ENCODE measurements at places on chromosomes 11 and 22.

DNA sequence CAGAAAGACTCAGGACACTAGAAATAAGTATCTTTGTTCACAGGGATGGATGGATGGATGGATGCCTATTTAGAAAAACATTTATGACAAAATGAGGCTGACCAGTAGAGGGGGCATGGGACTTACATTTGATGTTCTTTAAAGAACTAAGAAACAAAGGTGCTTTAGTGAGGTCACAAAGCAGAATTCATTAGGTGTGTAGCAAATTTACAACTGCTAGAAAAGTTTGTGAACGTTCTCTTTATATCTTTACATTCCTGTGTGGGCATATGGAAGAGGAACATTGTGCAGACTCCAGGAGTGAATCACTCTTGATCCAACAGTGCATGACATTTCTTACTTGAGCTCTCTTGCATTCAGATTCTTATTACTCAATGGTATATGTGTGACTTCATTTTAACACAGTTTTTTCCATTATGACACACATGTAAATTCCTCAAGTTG, 15.8 kb upstream of the SIK2 start:
- DNase-seq, result peak; percentile 39

GRCh38 chr11:78347956-78348355, 69.7 kb downstream of the GAB2 start:
- no peak for DNase-seq

- no peak for DNase-seq
Observed at GRCh38 chr22:47318041-47318737, 555.7 kb downstream of the TBC1D22A start.

DNA sequence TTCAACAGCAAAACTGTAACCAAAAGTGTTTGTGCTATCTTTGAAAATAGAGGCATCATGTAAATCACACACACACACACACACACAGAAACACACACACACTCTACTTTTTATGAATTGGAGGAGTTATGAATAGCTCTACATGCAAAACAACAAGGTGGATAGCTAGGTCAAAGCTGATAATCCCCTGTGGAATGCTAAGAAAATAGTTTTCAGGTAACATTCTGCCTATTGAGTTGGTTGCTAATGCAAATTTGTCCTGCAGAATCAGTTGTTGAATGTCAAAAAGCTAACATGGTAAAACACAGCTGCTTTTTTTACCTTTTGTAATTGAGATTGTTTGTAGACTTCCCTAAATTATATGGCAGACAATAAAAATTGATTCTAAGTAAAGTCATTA, 1658.4 kb upstream of the RAG2 start:
- no peak for DNase-seq

DNA sequence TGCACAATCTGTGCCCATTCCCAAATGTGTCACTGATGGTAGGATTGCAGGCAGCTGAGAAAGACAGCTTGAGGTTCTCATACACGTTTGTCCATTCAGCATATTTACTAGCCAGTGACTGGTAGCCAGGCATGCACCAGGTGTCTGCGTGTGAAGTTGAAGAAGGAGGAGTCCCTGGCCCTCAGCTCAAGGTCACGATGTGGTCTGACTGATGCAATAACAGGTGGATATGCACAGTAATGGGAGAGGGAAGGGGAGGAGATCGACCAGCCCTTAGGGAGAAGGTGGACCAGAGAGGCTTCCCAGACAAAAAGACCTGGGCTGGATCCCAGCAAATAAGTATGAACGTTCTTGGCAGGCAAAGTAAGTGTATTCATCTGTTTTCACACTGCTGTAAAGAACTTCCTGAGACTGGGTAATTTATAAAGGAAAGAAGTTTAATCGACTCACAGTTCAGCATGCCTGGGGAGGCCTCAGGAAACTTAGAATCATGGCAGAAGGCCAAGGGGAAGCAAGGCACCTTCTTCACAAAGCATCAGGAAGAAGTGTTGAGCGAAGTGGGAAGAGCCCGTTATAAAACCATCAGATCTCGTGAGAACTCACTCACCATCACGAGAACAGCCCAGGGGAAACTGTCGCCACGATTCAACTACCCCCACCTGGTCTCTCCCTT, 96.0 kb downstream of the MN1 start:
- no peak for DNase-seq

DNA sequence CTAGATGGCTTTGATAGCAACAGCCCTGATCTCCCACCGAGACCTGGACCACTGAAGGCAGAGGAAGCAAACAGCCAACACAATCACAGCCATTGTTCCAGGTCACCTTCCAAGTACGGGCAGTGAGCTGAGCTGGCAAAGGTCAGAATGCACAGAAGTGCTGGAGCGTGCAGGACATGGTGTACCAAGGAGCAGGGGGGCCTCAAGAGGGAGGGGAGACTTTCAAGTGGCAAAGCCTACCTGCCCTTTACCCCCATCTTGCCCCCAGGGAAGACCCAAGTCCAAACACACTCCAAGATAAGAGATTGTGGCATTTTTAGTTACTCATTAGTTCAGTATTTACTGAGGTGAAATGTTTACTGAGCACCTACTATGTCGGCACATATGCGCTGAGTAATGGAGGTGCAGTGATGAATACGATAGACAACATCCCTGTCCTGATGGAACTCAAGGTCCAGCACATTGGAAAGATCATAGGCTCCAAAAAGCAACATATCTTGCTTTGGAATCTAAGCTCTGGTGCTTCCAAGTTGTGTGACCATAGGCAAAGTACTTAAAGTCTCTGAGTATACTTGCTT, 26.0 kb upstream of the TTC12 start:
- no peak for DNase-seq

GRCh38 chr11:64858467-64859263, 14.2 kb upstream of the CDC42BPG start:
- DNase-seq, result peak; percentile 72

- no peak for DNase-seq
Observed at GRCh38 chr22:38951734-38952133, 5.7 kb upstream of the APOBEC3A start.

DNA sequence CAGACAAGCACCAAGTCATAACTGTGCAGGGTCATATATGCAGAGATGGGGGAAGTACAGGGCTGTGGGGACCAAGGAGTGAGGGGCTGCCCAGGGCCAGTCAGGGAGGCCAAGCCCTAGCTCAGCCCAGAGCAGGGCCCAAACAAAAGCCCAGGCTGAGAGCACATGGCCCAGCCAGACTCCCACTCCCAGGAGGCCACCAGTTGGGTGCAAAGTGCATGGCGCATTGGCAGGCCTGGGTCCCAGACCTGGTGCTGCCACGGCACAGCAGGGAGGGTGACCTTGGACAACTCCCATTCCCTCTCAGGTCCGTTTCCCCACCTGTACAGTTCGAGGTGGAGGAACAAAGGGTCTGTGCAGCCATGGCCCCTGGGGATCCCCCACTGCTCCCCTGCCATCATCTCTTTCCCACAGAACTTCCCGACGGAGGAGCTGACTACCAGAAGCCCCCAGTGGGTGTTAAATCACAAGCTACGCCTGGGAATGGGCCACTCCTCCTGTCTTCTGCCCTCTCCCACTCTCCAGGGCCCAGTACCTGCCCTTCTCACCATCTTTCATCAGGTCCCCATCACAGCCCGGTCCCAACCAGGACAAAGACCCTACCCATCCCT, 608 bp downstream of the NIPSNAP1 start:
- DNase-seq, result no peak

DNA sequence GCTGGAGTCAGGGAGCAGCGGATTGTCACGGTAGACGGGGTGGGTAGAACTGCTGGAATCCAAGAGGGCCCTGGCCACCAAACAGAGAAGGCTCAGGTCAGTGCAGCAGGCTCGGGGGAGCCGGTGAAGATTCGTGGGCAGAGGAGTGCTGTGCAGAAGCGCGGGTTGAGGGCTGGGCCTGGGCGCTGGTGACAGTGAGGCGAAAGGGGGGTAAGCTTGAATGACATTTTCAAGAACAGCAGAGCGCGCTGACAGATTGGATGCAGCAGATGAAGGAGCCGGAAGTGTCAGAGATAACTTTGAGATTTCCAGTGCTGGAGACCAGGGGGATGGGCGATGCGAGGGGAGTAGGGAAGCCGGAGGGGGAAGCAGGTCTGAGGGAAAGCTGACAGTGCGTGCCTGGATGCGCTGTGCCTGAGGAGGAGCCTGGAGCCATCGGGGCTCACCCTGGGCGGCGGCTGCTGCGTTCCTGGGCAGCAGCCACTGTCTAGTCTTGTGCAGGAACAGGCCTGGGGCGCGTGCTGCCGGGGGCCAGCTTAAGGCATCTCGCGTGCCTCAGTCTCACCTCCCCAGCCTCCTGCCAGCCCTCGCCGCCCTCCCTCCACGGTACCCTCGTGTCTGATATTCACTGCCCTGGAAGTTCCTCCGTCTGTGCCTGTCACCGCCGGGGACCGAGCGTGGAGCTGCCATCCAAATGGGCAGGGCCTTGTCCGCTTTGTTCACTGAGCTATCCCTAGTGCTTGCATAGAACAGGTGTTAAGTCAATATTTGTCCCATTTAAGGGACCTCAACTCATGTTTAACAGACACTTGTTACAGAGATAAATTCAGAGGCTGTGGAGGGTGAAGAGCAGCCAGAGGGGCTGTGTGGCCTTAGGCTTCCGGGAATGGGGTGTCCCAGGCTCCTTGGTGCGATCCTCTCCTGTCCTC, 5.2 kb downstream of the GRIK4 start:
- no peak for DNase-seq

- no peak for DNase-seq
Observed at GRCh38 chr11:126197277-126197939, 14.0 kb downstream of the RPUSD4 start.

- no peak for DNase-seq
Observed at GRCh38 chr11:122594986-122595645, 60.4 kb upstream of the UBASH3B start.

- no peak for DNase-seq
Observed at GRCh38 chr11:32043737-32044136, 47.1 kb upstream of the RCN1 start.

DNA sequence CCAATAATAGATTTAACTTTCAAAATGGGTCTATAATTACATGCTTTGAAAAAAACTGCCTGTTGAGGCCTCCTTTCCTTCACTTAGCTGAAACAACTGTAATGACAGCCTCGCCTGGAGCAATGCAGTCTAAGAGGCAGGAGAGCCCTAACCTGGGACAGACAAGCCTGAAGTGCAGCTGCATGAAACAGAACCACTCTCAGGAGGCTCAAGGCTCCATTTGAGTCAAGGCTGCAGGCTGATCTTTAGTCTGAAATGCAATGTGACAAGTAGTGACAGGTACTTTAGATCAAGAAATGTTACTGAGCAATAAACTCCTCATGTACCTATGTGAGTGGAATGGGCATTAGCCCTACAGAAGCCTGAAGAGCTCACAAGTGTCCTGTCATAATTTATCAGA, 414.0 kb upstream of the LUZP2 start:
- no peak for DNase-seq

DNA sequence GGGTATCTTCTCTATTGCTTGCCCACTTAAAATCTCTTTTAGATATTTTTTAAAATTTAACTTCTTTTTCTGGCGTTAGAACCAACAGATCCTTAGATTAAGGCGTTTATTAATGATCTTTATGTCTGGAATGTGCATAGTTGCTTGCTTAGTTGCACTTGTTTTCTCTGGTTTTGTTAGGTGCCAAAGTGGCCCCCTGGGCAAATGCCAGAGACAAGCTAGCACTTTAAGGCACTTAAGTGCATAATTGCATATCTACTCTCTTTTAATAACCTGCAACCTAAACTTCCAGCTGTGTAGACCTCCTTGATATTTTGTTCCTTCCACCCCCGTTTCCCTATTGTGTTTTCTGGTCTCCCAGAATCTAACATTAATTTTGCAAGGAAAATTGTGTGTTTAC, 3.3 kb downstream of the RBM4 start:
- DNase-seq, result no peak

DNA sequence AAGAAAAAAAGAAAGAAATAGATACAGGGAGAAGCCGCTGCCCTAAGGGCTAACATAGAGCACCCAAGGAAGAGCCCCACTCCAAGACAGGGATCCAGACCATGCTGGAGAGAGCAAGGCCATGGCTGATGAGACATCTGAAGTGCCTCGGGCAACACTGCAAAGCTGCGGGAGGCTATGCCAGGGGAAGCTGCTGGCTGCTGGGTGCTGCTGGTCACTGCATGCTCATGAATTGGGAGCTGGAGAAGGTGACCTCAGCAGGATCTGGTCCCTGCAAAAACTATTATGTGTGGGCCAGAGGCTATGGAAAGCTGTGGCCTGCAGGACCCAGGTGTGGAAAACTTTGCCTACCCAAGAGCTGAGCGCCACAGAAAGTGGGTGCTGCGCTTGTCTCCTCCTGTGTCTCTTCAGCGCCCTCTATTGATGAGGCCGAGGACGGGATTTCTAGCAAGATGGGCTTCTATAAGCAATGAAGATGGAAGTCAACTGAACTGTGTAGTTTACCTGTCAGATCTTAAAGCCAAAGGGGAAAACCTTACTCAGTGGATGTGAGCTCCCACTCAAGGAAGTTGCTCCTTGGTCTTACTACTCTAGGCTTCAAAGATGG, 17.3 kb upstream of the SLC29A2 start:
- DNase-seq, result peak; percentile 81

DNA sequence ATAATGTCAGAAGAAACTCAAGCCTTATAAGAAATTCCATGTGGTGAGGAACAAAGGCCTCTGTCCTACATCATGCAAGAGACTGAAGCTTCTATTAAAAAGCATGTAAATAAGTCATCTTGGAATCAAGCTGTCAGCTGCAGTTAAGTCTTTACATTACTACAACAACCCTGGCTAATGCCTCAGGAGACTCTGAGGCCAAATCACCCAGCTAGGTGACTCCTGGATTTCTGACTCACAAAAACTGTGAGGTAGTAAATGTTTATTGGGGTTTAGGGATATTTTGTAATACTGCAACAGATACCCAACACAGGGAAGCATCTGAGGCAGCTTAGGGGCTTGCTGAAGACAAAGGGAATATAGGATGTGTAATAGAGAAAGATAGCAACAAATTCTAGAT, 89.6 kb downstream of the C11orf87 start:
- no peak for DNase-seq

DNA sequence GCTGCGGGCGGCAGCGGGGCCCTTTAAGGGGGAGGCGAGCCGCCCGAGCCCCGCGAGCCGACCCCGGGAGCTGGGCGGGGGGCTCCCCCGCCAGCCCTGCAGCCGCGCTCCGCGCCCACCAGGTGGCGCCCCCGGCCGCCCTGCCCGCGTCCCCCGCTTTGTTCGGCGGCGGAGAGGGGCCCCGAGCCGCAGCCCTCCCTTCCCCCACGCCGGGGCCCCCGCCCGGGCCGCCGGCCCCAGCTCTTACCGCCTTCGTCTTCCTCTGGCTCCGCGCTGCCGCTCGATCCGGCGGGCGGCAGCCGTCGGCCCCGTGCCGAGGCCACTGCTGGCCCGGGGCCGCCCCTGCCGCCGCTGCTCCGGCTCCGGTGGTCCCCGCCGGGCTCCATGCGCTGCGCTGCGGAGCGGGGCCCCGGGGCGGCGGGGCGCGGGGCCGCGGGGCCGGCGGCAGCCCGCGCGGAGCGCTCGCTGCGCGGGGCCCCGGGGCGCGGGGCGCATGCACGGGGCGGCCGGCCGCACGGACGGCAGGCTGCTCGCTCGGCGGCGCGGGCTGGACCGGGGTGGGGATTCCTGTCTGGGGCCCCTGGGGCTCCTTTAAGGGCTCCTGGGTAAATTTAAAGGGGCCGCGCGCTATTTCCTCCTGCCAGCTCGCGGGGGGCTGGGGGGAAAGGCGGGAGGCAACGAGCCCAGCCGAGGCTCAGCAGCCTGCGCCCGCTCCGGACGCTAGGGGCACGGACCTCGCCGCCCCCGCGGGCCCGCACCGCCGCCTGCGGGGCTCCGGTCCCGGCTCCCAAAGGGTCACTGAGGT, at the start of gene ZFTA:
TSS of gene ZFTA (minus strand) at position 539 of the 805 bp plus-strand sequence. CDS start at position 386, 153 bp downstream.
- peak; percentile 54 for DNase-seq
